ENCODE measurements at places on chromosomes 12 and 14.

- DNase-seq = no peak
These were observed 473.5 kb downstream of the ETNK1 start for GRCh38 chr12:23098517-23098916.

- no peak for DNase-seq
These were observed 40.2 kb upstream of the PZP start for GRCh38 chr12:9248435-9248834.

- no peak for DNase-seq
These were observed 14.6 kb downstream of the CMKLR1 start for GRCh38 chr12:108324351-108325017.

GRCh38 chr12:125890971-125891370 lies 825.7 kb downstream of the AACS start:
- no peak for DNase-seq

Measured in caudate nucleus (tissue), 63 donors.